ENCODE measurements at places on chromosomes 1 and 21.

- no peak for DNase-seq
These were observed 20.4 kb downstream of the PRPF38A start for GRCh38 chr1:52424813-52425212.

GRCh38 chr21:31130821-31131220 lies 92.5 kb upstream of the KRTAP19-8 start:
- no peak for DNase-seq

- peak; percentile 68 for DNase-seq
These were observed 6.0 kb upstream of the NLRP3 start for GRCh38 chr1:247409869-247410544.

- no peak for DNase-seq
These were observed 21.6 kb upstream of the ABCA4 start for GRCh38 chr1:94142583-94142982.

GRCh38 chr1:4652631-4653327 lies 1.6 kb upstream of the AJAP1 start:
- DNase-seq: peak; percentile 78

DNA sequence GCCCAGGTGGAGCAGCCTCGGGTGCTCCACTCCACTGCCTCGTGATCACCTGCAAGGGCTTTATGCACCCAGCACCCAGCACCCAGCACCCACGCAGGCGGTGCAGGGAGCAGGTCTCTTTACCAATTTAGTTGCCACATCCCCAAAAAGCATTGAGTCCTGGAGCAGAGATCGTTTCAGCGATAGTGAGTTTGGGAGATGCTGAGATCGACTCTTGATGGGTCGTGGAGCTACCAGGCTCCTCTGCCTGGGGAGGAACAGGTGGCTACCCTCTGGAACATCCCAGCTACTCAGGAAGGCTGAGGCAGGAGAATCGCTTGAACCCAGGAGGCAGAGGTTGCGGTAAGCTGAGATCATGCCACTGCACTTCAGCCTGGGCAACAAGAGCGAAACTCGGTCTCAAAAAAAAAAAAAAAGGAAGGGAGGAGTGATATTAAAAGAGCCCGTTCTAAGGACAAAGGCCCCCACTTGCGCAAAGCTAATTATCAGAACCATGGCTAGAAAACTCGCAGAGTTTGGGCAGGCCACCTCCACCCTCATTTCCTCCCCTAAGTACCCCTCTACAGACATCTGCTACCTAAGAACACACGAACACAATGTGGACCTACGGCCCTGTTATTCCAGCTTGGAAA lies 106.5 kb upstream of the SLC45A1 start:
- no peak for DNase-seq

- DNase-seq: no peak
These were observed 78.5 kb upstream of the CDC42BPA start for GRCh38 chr1:227396539-227397353.

- no peak for DNase-seq
These were observed 88.0 kb upstream of the ZNF648 start for GRCh38 chr1:182149411-182149965.

- no peak for DNase-seq
These were observed 299.1 kb downstream of the PCP4 start for GRCh38 chr21:40166291-40166843.

GRCh38 chr1:46442317-46443161 lies 47.1 kb upstream of the DMBX1 start:
- DNase-seq: peak; percentile 90

- DNase-seq: no peak
These were observed 11.7 kb upstream of the SUMO3 start for GRCh38 chr21:44829507-44830092.

GRCh38 chr21:21000591-21001175 lies 2.5 kb downstream of the NCAM2 start:
- no peak for DNase-seq

DNA sequence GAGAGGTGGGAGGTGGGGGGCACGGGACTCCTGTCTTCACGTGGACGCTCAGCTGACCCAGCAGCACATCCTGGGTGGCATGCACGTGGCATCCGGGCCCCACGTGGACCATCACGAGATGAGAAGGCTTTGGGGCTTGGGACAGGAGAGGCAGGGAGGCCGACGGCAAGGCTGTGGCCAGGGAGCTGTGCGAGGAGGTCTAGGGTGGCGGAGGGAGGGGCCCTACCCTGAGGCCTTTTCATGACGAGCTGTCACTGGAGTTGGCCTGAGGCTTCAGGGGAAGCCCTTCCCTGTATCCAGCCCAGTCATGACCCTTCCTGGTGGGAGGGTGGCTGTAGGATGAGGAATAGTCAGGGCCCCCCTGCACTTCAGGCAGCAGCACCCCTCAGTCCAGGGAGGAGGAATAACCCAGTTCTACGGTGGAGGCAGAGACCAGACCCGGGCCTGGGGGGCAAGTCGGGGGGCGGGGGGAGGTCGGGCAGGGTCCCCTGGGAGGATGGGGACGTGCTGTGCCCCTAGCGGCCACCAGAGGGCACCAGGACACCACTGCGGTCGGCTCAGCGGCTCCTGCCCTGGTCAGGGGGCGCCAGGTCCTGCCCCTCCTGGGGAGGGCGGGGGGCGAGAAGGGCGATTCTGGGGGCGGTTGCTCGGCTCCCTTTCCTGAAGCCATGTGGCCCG lies 2.0 kb upstream of the PERM1 start:
- peak; percentile 80 for DNase-seq

DNA sequence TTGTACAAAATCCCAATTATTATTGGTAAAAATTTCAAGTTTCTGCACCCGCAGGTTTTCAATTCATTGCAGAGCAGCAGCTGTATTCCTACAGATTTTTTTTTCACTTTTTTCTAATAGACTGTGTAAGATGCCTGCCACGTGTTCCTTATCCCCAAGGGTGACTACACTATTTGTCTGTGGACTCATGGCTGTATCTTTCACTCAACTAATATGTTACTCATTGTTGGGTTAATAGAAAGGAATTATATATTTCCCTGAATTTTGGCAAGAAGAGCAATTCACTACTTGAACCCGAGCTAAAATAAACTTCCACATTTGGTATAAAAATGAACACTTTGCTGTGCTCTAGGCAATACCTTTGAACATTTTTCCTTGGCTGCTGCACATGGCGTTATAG lies 158.7 kb downstream of the NCAM2 start:
- DNase-seq: no peak

DNA sequence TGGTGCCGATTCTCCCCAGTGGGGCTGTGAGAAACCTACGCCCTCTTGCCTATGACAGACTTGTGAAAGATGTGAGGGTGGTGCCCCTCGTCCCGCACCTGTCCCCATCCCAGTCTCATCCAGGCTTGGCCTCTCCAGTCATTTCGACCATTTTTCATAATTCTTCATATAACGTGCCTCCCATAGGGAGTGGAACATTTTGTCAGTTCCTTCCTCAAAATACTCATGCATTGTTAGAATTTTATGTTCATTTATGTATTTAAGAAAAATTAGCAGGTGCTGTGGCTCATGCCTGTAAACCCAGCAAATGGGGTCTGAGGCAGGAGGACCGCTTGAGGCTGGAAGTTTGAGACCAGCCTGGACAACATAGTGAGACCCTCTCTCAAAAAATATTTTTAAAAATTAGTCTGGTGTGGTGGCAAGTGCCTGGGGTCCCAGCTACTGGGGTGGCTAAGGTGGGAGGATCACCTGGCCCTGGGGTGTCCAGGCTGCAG lies 19.7 kb upstream of the SMPDL3B start:
- DNase-seq: no peak

DNA sequence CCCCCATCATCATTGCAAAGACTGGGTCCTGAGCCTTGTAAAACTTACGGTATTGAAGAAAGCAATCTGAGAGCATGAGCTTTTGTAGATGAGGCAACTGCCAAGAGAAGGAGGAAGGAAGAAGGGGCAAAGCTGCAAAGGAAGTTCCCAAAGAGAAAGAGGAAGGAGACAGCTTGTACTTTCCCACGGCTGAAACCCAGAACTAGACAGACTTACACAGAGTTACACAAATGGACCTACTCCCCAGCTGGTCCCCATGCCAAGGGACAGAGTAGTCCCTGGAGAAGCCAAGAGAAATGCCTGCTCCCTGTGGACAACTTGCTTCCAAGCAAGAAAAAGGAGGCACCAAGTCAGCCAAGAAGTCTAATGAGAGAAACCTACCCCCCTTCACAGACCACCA lies 22.6 kb downstream of the SLC5A9 start:
- no peak for DNase-seq

DNA sequence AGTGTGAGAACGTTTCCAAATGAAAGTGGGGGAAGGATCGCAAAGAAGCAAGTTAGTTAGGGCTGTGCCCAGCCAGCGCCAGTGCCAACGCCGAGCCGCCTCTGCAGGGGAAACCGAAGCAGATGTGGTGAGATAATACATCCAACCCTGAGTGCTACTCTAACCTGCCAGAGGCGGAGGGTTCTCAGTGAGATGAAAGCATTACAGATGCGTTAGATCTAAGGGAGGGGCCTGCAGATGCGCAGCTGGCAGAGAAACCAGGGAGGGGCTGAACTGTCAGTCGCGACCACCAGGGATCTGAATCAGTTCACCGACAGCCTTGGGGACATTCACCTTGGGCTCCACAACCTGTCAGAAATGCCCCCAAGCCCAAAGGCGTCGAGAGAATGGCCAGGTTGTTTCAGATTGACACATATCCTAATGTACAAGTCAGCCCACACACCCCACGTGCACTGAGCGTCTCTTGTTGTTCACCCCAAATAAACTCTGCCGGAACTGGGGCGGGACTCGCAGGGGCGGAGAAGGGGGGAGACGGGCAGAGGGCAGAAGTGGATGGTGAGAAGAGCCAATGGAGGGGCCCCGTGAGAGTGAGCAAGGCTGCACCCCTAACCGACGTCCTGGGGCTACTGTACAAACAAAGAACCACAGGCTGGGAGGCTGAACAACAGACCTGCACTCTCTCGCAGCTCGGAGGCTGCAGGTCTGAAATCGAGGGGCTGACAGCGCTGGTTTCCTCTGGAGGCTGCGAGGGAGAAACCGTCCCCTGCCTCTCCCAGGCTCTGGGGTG lies 8.7 kb upstream of the UMODL1 start:
- peak; percentile 76 for DNase-seq

GRCh38 chr1:3125546-3126368 lies 56.8 kb downstream of the PRDM16 start:
- DNase-seq: no peak

GRCh38 chr1:11284784-11285183 lies 11.8 kb downstream of the UBIAD1 start:
- no peak for DNase-seq

GRCh38 chr1:94092210-94092613 lies 28.7 kb downstream of the ABCA4 start:
- no peak for DNase-seq

DNA sequence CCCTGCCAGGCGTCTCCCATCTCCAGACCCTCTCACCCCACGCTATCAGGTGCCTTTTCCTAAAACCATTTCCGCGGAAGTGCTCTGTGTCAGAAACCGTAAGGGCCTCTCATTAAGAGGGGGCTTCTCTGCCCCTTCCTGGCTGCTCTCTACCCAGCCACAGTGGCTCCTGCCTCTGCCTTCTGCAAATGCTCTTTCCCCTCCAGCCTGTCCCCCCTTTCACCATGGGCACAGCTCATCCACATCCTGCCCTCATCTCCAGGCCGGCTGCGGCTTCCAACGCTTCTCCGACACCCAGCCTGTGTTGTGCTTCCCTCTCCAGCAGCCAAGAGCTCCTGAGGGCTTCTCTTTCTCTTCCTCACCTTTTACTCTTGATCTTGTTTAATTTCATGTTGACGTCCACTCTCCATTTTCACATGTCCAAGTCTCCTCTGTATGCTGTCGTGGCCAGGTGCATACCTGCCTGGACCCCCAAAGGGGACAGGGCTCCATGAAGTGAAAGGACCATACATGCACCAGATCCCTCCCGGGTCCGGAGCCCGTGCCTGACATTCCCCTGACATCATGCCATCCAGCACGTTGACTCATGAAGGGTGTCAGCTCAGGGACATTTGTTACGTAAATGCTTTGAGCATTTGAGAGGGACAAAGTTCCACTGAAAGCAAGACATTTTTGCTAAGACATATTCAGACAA lies 306.5 kb downstream of the AJAP1 start:
- DNase-seq: no peak

DNA sequence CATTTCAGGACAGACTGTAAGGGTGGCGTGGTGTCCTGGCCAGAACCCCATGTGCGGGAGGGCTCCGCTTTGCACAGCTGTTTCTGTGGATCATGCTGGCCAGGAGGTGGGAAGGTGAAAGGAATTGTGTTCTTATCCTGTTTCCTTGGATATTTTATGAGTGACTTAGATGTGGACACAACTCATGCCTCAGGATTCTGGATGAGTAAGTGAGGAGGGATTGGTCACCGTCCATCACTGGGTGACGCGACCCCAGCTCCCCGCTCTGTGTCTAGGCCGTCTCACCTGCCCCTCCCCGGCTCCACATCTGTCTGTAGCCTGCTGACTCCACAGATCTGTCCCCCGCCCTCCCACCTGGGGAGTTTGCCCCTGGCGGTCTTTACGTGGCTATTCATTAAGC lies 48.8 kb downstream of the PIK3CD start:
- DNase-seq: no peak

DNA sequence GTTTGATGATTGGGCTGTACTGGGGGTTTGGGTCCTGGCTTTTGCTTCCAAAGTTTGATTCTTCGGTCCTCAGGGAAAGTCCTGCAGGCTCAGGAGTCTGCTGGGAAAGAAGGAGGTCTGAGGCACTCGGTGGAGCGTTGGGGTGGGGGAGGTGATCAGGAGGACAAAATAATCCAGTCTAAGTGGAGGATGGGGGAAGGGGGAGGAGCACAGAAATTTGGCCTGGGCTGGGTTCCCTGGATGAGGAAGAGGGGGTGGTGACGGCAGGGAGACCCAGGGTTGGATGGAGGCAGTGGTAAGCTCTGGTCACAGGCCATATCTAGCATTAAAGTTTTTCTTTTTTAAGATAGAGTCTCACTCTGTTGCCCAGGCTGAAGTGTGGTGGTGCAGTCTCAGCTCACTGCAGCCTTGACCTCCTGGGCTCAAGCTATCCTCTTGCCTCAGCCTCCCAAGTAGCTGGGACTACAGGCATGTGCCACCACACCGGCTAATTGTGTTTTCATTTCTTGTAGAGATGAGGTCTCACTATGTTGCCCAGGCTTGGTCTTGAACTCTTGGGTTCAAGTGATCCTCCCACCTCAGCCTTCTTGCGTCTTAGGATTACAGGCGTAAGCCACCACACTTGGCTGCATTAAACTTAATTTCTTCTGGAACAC lies 6.8 kb downstream of the SH2D2A start:
- DNase-seq: no peak

DNA sequence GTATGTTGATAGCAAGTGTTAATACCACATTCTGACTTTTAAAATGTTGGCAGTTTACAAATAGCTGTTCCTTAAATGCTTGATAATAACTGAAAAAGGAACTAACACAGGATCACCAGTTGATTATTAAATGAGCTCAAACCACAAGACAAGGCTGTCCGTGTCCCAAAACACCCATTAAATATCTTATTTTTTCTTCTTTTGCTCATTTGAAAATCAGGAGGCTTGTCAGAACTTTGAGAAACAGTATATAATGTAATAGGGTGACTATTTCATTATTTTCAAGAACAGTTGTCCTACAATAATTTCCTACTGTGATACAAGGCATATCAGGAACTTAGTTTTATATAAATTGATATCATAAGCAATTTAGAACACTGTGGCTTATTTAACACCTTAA lies 2.7 kb downstream of the CDKN2C start:
- no peak for DNase-seq

- no peak for DNase-seq
These were observed 170.2 kb upstream of the KCNJ15 start for GRCh38 chr21:38086580-38086979.

All from activated T-cell treated with anti-CD3 and anti-CD28 coated beads, Interleukin-2, amount 50 U/mL, for 48 hours (primary cell).